COR-L47 (cell line): ENCODE measurements at places on chromosomes 1 and 21.

GRCh38 chr1:201298396-201299381 is 15.4 kb downstream of the PKP1 start:
- no peak for DNase-seq

GRCh38 chr1:147243228-147243685 is 773 bp downstream of the CHD1L start:
- DNase-seq = no peak

GRCh38 chr1:21368515-21369289 is 71.2 kb upstream of the NBPF3 start:
- DNase-seq = peak; percentile 68

- no peak for DNase-seq
Measured at GRCh38 chr1:217097819-217098218, 374.6 kb upstream of the ESRRG start.

- no peak for DNase-seq
Measured at GRCh38 chr1:178580096-178580495, 67.2 kb downstream of the TEX35 start.

DNA sequence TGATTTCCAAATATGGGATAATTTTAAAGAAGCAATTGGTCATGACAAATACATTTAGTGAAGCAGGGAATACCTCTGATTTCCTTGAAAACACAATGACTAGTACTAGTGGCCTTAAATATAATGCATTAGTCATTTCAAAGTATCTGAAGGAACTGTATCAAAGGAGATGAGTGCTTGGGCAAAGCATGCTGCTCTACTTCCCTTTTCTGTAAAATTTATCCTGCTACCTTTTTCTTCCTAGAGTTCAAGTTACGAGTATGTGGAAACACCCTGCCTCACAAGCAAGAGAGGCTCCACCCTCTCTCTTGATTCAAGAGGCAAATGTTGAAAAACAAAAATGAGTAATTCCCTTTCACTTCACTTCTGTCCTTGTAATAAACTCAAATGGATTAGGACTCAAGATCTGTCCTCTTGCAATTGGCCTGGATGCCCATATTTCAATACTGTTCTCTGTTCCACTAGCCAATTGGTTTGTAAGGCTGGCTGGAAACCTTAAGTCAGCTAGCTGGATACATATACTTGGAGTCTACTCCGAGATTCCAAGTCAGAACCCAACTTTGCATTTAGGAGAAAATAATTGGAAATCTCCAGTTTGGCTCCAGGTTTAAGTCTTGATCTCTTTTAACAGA is 92.5 kb downstream of the CDC42BPA start:
- no peak for DNase-seq

DNA sequence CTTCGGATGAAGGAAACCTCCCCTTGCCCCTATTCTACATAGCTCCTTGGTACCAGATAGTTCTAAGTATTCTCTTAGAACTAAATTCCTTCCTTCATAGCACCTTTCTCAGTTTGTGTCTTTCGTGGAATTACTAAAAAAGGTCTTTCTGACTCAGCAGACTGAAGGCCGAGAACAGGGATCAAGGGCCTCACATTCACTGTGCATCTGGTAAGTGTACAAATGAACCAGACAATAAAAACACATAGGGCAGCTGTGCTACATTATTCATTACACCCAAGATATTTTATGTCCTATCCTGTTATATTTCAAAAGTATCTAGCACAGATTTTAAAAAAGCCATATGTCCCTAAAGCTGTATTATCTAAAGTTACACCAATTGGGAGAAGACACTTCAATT is 62.9 kb upstream of the HP1BP3 start:
- DNase-seq = no peak

DNA sequence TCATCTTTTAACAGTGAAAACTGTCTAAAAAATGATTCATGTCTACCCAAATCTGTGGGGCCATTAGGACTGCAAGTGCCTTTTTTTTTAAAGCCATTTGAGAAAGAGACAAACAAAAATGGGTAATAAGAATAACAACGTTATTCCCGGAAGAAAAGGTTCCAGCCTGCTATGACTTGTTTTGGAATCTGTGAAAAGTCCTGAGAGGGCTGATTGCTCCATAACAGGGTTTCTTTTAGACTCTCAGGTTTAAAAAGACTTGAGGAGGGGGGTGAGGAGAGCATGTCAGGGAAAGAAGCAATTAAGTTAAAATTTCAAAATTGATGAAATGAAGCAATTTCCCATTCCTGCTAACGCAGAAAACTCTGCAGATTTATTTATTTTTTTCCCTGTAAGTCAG is 56.4 kb downstream of the CACHD1 start:
- no peak for DNase-seq

DNA sequence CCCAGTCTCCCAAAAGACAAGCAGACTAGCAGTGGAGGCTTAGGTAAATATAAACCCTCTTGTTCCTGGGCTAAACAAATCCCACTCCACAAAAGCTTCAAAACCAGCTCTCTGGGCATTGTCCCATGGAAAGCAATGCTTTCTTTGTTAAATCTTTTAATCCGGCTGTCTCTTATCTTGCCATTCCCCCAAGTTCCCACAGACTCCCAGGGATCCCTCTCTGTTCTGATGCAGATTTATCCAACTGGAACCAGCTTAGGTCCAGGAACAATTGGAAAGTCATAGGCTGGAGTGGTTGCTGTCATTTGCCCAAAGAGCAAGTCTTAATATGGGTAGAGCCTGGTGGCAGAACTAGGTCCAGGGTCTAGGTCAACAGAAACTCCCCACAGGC is 110.1 kb upstream of the ATP1A1 start:
- DNase-seq = no peak

DNA sequence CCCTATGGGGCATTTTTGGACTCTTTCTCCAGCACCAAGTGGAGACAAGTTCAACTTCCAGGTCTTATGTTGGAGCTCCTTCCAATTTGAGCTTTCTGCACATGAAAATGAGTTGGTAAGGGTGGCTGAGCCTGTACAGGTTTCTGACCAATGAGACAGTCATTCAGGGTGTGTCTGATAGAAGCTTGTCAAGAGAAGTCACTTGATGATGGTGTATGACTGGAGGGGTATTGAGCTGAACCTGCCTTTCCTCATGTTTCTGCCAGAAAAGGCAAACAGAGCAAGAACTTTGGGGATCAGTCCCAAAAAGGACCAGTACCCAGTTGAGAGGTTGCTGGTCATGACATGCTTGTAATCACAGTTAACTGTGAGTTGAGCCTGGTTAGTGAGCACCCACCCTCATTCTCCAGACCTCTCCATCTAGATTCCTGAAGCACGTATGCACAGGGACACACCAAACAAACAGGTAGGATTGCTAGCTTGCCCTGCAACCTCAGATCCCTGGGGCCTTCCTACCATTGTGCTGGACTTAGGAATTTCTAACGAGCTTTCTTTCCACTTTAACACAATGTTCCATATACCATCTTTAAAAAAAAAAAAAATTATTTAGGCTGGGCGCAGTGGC is 26.6 kb downstream of the FAM89A start:
- DNase-seq = no peak

DNA sequence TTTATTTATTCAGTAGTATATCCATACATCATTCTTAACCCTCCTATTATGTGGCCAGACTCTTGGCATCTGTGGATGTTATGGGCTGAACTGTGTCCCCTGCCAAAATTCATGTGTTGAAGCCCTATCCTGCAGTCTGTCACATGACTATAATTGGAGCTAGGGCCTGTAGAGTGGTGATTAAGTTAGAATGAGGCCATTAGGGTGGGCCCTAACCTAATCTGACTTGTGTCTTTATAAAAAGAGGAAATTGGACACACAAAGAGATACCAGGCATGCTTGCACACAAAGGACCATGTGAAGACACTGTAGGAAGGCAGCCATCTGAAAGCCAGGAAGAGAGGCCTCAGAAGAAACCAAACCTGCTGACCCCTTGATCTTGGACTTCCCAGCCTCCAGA is 6.6 kb downstream of the ZMYND12 start:
- DNase-seq = no peak

GRCh38 chr1:156226116-156226538 is 13.3 kb downstream of the PMF1 start:
- no peak for DNase-seq

GRCh38 chr1:47172782-47173181 is 17.1 kb downstream of the PDZK1IP1 start:
- DNase-seq = no peak
